ENCODE measurements at places on chromosomes 1 and 21.

DNA sequence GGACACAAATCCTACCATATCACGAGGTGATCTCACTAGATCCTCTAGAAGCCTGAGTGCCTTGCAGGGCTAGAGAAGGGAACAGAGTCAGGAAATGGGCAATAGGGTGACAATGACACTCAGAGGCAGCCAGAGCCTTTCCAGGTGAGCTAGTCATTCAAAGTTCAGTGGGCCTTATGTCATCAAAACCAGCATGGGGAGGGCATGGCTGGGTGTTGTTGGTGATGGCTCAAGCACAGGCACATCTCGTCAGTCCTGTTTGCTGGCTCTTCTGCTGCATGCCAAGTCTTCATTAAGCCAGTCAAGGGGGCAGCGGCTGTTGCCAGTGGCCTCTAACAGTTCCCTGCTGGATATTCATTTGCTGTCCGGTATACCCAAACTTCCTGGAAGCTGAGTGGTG is 99.6 kb upstream of the USP24 start:
- DNase-seq = no peak

- no peak for DNase-seq
Observed at GRCh38 chr21:14901482-14901958, 163.3 kb downstream of the NRIP1 start.

DNA sequence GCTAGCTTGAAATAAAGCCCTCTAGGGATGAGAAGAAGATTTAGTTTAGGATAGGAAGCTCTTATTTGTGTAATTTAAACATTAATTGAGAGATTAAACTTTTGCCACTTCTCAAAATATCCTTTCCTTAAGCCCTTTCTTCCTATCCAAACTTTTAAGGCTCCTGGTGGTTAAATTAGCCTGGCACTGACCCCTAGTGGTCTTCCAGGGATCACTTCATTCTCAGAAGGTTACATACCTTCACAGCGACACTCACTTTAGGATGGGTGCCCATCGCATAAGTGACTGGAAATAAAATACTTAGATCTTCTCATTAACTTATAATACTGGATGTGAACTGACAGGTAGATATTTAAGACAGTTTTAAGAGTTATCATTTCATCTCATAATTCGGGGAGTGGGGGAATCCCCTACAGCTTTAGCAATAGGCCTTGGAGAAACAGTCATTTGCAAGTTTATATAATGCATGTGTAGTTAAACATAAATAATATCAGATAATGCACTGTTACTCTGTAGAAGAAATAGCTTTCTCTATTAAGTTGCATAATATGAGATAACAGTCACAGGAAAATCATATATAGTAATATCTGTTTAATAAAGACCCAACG is 7.4 kb downstream of the LHX9 start:
- no peak for DNase-seq

DNA sequence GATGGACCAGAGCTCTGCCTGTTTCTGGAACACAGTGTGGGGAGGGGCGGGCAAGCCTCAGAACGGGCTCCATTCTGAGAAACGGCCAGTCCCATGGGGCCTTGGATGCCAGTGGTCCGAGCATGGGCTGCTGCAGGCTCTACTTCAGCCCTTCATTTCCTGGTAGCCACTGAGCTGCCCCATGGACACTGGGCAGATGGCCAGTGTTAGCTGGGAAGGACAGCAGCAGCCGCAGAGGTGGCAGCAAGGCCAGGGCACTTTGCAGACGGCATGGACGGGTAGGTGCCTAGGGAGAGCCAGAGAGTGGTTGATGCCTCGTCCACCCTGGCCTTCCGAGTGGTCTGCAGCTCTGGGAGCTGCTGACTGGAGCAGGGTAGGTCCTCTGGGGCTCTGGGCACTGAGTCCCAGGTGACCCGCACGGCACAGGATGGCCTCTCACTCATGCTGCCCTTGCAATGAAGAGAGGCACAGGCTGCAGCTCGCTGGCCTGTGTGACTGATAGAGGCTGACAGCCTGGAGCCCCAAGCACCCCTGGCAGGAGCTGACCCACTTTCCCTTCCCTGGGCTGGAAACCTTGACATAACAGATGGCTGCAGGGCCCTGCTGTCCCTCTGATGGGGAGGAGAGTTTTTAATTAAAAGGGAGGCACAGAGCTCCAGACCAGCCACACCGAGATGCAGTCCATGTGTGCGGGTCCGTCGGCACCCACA is 87.7 kb upstream of the COL6A1 start:
- no peak for DNase-seq

- no peak for DNase-seq
Observed at GRCh38 chr1:156904187-156904959, 10.9 kb downstream of the PEAR1 start.

DNA sequence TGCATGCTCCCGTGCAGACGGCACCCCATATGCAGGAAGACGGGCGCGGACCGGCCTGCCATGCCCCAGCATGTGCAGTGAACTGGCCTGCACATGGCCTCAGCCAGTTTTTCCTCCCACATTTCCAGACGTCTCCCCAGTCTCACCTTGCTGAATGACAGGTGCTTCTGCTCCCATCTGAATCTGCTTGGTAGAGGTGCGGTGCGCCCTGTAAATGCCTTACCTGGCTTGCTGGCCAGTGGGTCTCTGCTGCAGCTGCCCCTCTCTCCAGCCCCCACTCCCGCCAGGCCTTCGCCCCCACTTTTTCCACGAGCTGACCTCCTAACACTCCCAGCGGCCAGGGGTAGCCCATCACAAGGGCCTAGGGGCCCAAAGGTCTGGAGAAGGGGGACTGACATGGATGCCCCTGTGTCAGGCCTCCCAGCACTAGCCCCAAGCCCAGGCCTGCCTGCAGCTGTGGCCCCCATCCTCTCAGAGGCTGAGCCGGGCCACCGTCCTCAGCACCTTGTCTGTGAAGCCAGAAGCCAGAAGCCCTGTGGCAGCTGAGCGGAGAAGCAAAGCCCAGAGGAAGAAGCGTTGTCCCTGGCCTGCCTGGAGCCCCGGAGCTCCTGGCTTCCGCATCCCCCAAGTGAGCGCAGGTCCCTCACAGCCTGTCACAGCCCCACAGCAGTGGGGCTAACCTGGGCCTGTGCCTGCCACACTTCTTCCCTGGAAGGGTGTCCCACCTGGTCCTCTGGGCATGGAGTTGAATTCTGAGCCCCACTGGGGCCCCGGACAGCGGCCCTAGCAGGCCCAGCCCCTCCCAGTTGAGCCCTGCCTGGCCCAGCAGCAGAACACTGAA is 3.7 kb upstream of the SLC19A1 start:
- no peak for DNase-seq

DNA sequence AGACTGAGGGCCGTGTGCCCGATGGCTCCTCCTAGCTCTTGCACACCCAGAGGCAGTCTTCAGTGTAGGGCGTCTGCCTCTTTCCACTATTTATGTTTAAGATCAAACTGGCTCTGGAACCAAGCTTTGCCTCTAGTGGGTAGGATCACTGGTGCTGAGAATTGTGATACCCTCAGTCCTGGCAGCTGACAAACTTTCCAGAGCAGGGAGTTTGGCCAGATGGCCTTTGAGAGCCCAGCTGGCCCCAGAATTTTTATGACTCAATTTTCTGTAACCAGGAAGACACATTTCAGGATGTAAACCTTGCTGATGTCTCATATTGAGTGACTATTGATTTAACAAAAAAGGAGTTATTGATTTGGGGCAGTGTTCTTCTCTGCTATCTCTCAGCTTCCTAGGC is 6.7 kb downstream of the COQ8A start:
- DNase-seq = no peak

GRCh38 chr1:94115254-94115899 is 5.6 kb downstream of the ABCA4 start:
- DNase-seq = no peak

Data from stromal cell of bone marrow (primary cell).